DMS 273 treated with DMSO at 0.1 percent for 48 hours (cell line): ENCODE measurements at places on chromosomes 5 and 9.

GRCh38 chr9:105887679-105888078 is 193.3 kb downstream of the TMEM38B start:
- no peak for DNase-seq

DNA sequence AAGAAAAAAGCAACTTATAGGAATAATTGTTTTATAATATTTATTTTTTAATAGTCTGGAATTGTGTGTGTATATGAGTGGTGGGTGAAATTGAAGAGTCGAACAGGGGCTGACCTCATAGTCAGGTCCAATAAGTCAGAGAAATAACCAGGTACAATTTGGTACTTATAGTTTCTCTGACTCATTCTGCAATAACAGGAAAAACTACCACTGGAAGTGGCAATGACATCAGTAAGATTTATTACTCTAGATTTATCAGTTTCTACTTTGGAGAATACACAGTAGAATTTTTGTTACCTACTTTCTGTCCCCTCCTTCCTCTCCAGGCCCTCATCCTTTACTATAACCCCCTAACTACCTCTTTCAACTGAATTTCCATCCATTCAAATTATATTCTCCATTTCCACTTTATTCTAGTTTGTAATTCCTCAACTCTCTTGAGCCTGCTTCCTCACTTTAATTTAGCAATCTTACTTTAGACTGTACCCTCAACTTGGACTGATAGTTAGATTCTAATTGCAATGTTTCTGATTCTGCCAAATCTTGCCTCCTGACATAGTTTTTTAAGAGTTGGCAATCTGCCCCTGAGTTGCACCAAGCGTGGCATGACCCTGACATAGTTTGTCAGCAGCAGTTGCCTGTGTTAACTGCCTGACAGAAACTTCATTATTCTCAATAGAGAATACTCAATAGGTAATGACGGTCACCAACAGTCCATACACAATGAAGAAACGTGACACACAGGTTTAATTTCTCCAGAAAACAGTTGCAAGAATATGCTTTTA is 475.3 kb upstream of the RIOK2 start:
- DNase-seq, result no peak

DNA sequence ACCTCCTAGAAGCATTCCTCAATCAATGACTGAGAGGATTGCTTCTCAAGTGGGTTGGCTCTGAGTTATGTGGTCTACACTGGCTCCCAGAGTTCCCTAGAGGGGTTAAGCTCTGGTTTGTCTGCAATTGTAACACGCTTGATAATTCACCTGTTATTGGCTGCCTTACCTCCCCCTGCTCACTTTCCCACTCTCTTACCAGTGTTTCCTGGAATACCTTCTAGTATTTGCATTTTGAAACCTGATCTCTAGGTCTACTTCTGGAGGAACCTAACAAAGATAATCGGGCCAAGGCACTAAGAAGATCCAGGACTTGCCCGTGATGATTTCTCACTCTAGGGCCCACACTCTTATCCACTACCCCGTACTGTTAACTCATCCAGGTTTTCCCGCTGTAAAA is 110.1 kb upstream of the MAP3K1 start:
- no peak for DNase-seq

- DNase-seq, result no peak
Observed at GRCh38 chr5:13143630-13144029, 800.9 kb downstream of the DNAH5 start.

DNA sequence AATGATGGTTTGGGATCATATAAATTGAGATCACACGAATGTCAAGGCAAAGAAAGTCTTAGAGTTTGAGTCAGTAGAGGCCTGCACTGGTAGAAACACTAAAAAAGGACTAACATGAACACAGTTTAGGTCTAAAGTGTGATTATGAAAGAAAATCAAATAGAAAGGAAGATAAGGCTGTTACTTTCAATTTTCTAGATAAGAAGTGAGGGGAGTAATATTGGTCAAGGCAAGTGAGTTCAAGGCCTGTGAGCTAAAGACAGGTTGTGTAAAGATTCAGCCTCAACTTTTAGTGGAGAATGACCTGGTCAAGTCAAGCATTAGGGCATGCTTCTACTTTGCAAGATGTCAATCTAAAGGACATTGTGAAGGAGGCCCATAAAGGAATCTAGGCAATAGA is 19.0 kb downstream of the VLDLR start:
- no peak for DNase-seq

GRCh38 chr5:56432321-56432720 is 199.2 kb upstream of the ANKRD55 start:
- DNase-seq, result no peak

- peak; percentile 24 for DNase-seq
Observed at GRCh38 chr9:32581512-32582143, 8.7 kb upstream of the NDUFB6 start.

GRCh38 chr9:97382099-97382718 is 29.7 kb upstream of the TDRD7 start:
- DNase-seq, result no peak

- DNase-seq, result no peak
Observed at GRCh38 chr9:134493461-134494272, 147.9 kb upstream of the COL5A1 start.

DNA sequence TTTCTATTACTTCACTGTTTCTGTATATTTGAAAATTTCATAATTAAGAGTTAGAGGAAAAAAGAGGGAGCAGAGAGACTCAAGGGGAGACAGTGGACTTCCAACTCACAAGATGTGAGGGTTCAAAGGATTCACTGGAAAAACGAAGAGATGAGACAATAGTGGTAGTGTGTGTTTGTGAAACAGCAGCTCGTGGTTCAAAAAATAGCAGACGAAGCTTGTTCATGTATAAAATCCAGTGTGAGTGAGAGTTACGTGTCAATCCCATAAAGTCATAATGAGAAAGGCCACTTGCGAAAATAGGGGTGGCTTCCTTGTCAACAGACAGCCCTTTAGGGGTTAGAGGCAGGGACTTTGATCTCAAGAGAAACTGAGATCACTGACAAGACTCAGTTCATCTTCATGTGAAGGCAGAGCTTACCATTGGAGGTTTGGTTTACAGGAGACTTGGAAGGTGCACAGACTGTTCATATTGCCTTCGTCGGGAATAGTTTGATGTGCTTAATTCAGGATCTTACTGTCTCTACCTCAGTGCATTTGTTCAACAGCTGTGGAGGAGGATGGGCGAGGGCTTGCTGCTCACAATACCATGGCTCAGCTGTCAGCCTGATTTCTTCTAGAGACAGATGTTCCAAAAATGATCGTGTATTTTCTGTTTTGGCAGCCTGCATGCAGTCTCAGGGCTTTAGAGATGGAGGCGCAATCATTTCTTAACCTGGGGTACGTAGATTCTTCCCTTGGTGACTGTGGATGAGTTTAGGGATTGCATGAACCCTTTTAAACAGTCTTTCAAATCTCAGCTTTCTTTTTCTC is 105.7 kb upstream of the KLF9 start:
- DNase-seq, result peak; percentile 19

DNA sequence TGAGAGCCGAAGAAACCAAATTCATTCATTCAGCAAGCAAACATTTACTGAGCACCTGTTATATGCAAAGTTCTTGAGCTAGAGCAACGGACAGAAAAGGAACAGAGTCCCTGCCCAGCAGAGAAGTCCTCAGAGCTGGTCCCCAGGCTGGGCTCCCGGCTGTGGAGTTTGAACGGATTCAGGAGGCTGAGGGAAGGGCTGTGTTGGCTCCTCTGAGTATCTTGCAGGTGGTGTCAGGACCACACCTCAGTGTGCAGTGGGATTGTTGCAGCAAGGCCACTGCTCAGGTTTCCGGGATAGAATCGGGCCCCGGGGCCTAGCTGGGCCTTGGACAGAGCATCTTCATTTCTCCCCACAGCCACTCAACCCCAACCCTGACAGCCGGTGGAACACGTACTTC is 5.1 kb downstream of the TBC1D13 start:
- DNase-seq, result no peak

- no peak for DNase-seq
Observed at GRCh38 chr5:23132231-23132630, 279.1 kb upstream of the CDH12 start.

DNA sequence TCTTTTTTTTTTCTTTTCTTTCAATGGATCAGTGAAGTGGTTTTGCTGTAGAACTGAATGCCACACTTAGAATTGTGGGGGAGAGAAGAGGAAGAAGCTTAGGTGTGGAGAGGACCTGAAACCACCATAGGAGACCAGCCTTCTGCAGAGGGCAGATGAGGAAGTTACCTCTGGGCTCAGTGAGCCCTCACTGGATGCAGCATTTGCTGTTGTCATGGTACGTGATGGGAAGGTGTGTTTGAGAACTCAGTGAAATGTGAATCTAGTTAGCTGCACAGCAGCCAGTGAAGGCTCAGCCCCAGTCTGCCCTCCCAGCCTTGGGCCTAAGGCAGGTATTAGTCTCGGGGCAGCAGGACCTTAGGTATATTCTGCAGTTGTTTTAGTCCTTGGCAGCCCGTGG is 17.5 kb downstream of the CYFIP2 start:
- no peak for DNase-seq

DNA sequence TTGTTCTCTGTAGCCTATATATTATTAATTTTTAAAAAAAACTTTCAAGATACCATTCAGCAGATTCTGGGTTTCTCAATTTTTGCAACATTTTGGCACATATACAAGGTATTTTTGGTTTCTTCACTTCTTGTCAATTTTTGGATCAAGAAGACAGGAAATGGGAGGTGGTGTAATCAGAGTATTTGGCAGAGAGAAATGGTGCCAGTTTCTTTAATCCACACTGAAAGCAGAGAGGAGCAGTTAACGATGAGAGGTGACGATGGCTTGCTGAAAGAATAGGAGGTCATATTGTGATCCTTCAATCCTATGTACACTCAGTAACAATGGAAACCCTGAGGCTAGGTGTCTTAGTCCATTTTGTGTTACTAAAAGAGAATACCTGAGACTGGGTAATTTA is 16.4 kb downstream of the NNT start:
- no peak for DNase-seq

DNA sequence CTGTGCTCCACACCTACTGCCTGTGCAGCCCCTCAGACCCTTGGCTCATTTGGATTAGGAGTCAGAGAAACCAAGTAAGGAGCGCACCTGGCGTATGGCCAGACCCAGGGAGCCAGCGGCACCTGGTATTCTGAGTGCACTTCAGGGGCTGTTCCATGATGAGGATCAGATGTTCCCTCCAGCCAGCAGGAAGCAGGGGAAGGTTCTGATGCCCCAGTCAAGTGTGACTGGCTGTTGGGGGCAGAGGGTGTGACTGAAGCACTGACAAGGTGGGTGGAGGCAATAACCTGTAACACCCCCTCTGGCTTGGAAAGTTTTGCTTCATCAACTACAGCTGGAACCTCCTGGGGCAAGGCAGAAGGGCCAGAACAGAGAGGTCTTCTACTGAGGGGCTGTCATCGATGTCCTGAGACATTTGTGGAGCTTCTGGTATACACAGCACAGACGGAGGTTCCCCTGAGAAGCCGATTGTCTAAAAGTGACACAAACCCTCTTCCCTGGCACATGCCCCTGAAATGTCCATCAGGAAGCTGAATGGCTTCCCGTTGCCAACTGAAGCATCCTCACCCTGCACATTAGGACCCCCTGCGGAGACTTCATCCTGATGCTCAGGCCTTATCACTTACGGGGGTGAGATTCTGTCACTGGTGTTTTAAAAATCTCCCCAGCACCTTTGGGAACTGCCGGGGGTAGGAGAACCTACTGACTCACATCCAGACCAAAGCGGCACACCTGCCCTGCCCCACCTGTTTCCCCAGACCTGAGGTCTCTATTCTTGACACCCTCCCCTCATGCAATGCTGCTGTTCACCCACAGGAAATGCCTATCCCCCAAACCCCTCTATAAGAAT is 21.1 kb downstream of the TRAF1 start:
- DNase-seq, result no peak

DNA sequence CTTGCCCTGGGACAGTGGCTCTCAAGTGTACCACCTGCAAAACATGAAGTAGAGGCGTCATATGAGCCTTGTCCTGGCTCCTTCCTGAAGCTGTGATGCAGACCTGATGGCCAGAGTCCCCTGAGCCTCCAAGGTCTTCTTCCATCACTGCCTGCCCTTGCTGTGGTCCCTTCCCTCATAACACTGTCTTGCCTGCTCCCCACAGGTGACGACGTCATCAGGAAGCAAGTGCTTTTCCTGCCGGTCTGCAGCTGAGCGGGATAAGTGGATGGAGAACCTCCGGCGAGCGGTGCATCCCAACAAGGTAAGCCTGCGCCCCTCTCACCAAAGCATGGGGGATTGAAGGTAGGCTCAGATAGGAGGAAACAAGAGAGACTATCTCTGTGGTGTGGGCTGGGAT is 107.3 kb downstream of the DAB2IP start:
- DNase-seq, result no peak

- DNase-seq, result no peak
Observed at GRCh38 chr9:70205366-70206020, 53.3 kb upstream of the SMC5 start.

- no peak for DNase-seq
Observed at GRCh38 chr5:1008451-1009358, at the start of gene NKD2. Gene NKD2, plus strand, starts transcription at chr5:1008802. Its CDS starts 256 bp downstream, at chr5:1009058.

DNA sequence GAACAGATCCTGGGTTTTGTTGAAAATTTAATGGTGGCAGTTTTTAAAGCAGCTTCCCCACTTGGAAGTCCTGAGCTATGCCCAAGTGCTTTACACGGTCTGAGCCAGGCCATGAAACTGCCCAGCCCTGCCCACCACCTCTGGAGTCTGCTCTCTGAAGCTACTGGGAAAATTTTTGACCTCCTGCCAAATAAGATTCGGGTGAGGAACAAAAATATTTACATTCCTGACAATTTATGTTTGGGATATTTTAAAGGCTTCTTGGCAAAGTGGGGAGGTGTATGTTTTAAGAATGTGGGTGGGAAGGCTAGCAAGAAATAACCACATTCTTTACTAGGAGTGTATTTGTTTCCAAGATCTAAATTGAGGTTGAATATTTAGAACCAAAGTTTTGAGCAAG is 50.0 kb downstream of the HACD4 start:
- DNase-seq, result no peak

- no peak for DNase-seq
Observed at GRCh38 chr9:104142799-104143549, 48.9 kb downstream of the SMC2 start.
